Chondrocyte (in vitro differentiated cells): ENCODE measurements at places on chromosomes 1 and 21.

GRCh38 chr1:244727871-244728474 lies 75.0 kb downstream of the DESI2 start:
- no peaks in the 10 kb centered on the region for H3K36me3 ChIP-seq
- H3K4me1 ChIP-seq = peaks cover 9% of the 10 kb centered on the region
- H3K4me3 ChIP-seq = no peak overlapping the region
- DNase-seq = no peak

GRCh38 chr1:183361081-183361480 lies 57.1 kb downstream of the NMNAT2 start:
- H3K36me3 ChIP-seq = no peaks in the 10 kb centered on the region
- no peak overlapping the region for H3K4me3 ChIP-seq

DNA sequence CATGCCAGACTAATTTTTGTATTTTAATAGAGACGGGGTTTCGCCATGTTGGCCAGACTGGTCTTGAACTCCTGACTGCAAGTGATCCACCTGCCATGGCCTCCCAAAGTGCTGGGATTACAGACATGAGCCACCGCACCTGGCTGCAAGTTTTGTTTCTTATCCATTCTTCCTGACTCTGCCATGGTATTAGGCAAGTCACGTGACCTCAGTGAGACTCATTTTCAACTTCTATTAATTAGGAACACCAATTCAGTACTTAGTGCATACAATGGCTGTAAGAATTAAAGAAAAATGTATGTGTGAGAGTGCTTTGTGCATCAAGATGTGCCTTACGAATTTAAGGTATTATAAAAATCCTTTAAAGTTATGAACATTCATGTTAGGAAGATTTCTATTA lies 111.2 kb downstream of the CACNA1E start:
- H3K27ac ChIP-seq = no peak overlapping the region
- H3K36me3 ChIP-seq = no peaks in the 10 kb centered on the region
- no peak for DNase-seq
- H3K4me3 ChIP-seq = no peak overlapping the region

DNA sequence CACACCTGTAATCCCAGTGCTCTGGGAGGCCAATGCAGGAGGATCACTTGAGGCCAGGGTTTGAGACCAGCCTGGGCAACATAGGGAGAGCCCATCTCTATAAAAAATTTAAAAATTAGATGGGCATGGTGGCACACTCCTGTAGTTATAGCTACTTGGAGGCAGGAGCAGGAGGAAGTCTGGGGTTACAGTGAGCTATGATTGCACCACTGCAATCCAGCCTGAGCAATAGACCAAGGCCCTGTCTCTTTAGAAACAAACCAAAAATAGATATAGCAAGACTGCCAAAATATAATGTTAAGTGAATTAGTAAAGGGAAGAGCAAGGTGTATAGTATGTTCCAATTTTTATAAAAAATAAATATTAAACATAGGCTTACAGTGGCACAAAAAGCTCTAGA lies 28.8 kb downstream of the PLEKHO1 start:
- no peak for DNase-seq
- H3K27ac ChIP-seq = no peak overlapping the region
- H3K4me3 ChIP-seq = no peak overlapping the region
- H3K27me3 ChIP-seq = no peaks in the 10 kb centered on the region
- H3K36me3 ChIP-seq = no peaks in the 10 kb centered on the region

- H3K27ac ChIP-seq = no peak overlapping the region
- H3K4me3 ChIP-seq = no peak overlapping the region
- H3K4me1 ChIP-seq = no peaks in the 10 kb centered on the region
- H3K27me3 ChIP-seq = peaks cover 2% of the 10 kb centered on the region
- no peak for DNase-seq
Measured at GRCh38 chr1:221778535-221779142, 36.8 kb upstream of the DUSP10 start.
